ENCODE measurements at places on chromosomes 13 and 19.

DNA sequence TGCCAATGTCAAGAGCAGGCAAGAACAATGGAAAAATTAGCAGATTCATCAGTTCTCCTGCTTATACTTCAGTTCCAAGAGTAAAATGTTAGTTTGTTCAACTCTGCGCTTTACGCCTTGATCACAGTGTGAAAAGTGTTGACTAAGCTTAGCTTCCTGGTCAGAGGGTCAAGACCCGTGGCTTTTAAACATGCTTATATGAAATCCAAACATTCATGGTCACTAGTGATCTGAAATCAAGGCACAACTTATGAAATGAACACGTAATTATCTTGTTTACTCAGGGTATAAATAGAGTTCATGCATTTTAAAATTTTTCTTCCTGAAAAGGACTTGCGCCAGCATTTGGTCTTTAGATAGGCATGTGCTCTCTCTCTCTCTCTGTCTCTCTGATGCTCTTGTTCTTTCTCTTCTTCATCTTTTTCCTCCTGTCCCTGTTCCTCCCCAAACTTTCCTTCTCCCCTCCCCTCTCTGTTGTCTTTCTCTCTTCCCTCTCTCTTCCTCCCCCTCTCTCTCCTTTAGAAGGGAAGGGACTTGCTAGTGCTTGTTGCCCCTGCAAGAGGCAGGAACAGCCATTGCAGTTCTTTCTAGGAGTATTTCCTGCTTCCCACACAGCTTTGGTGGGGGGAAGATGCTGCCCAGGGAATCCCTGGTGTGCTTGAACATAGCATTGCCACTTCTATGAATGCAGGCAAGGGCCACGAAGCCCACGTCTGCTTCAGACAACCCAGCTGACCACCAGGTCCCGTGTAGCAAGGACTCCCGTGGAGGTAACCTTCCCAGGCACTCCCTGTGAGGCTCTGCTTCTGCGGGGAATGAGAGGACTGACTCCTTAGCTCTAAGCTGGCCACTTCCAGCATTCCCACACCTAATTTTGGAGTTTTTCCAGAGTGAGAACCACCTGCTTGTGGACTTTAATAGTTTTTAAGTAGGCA, 7.1 kb upstream of the ZNF536 start:
- peak; percentile 14 for DNase-seq

DNA sequence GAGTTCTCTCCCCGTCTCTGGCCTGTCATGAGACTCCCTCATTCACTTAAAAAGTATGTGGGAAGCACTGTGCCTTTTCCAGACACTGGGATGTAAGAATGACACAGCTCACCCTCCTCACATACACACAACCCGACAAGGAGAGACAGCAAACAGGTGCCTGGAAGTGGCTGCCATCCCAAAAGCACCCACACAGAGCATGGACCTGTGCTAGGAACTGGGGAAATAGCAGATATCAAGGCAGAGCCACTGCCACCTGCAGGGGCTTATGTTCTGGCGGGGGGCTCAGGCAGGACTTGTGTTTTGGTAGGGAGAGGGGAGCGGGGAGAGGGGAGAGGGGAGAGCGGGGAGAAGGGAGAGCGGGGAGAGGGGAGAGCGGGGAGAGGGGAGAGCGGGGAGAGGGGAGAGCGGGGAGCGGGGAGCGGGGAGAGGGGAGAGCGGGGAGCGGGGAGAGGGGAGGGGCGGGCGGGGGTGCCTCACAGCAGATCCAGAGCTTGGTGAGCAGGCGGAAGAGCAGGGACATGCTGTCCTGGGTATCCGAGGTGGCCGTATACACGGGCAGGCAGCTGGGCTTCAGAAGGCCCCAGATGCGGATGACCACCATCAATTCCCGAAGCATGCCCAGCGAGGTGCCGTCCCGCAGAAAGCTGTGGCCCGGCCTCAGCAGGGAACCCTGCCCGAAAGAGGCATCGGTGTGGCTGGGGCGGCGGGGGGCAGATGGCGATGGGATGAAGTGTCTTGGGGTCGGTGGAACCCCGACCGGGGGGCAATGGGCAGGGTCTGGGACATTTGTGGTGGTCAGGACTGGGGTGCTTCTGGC, 12.2 kb downstream of the CFD start:
- no peak for DNase-seq

GRCh38 chr19:5522106-5522505, 45.6 kb downstream of the TINCR start:
- no peak for DNase-seq

GRCh38 chr13:37148501-37148900, 43.0 kb upstream of the CSNK1A1L start:
- no peak for DNase-seq

All from cardiac septum (tissue), 1 donor.